Activated CD8-positive, alpha-beta memory T cell treated with anti-CD3 and anti-CD28 coated beads for 1 hour (primary cell): ENCODE measurements at places on chromosomes 5 and 9.

DNA sequence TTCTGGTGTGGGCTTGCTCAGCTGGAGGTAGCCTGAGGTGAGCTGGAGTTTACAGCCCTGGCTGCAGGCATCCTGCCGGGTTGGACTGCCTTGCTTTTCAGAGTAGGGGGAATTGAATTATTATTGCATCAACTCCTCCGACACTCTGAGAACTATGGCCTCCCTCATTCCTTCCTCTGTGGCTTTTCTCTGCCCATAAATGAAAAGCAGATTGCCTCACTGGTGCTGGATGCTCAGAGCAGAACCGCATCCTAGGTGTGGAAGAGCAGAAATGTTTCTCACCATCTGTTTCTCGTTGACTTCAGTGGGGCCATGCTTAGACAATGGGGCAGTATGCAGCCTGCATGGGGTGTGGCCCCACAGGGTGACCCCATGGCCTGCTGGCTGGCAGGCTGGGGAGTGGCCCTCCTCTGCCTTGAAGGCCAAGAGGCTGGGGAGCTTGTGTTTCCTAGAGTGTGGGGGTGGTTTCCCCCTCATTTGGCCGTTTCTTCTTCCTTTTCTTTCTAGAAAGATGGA is 27.3 kb upstream of the TGFBI start:
- DNase-seq: no peak

GRCh38 chr5:95786821-95787418 is 35.6 kb downstream of the GLRX start:
- no peak for DNase-seq

GRCh38 chr5:123035918-123036390 is 571 bp downstream of the PPIC start:
- DNase-seq: no peak

GRCh38 chr5:34715711-34716110 is 59.6 kb downstream of the RAI14 start:
- DNase-seq: no peak

- no peak for DNase-seq
Observed at GRCh38 chr5:170603109-170603508, 99.3 kb downstream of the KCNIP1 start.

- no peak for DNase-seq
Observed at GRCh38 chr9:72464857-72465592, 56.4 kb upstream of the TMC1 start.

DNA sequence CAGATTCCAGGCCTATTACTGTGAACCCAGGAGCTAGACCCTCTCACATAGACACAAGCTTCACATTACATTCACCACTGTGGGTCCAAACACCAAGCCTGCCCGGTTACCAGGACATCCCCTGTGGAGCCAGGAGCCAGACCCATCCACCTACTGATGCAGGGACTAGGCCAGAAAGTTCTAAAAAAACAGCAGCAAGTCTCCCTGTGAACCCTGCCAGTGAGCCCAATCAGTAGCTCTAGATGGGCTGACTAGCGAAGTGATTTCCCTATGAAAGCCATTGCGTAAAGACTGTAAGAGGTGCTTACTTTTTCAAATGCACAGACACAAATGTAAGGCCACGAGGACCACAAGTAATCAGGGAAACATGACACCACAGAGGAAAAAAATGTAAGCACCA is 352.3 kb downstream of the TMEM161B start:
- DNase-seq: no peak

DNA sequence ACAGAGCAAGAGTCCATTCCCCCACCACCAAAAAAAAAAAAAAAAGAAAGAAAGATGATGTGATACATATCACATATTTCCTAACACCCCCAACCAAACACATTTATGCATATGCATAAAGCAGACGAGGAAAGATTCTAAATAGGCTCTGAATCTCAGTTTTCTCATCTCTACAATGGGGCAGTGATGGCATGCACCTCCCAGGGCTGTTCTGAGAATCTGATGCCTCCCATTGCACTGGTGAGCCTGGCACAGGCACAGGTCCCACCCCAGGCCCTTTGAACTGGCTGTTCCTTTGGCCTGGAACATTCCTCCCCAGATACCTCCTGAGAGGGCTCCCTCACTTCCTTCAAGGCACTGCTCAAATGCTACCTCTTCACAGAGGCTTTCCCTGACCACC is 116.5 kb downstream of the C9orf50 start:
- DNase-seq: no peak

DNA sequence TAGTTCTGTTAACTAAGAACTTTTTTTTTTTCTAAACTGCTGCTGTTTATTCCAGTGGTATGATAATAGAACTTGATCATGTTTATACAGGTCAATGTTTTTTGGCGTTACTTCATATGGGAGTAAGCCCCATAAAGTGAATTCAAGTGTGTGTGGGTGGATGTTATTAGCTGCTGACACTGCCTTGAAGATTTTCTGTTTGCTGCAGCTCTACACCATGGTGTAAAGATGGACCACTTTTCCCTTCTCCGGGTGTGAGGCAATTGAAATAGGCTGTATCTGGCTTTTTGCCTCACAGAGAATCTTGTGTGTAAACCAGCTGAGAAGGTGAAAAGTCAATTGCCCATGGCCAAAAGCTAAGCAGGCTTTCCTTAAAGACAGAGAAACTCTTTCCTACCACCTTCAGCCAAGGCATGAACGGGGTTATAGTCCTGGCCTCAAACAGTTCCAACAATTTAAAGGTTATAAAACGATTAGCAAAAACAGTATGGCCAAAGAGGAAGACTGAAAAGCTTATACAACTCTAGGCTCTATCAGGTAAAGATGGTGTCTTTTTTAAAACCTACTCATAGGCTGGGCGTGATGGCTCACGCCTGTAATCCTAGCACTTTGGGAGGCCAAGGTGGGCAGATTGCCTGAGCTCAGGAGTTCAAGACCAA is 33.9 kb upstream of the ABCA1 start:
- DNase-seq: no peak

DNA sequence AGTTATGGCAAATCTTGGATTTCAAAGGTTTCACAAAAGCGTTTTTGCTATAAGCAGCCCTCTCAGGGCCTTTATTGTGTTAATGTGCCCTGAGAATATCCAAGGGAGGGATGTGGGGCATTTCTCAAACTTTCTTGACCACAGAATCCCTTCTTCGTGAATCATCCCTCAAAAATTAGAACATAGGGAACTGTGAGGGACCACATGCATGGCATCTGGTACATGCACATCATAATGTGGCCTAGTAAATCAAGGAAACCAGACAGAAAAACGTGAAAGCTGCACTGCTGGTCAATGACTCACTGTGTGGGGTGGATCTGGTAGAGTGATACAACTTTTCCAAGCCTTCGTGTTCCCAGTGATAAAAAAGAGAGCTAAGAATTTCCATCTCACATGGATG is 22.4 kb downstream of the DDX31 start:
- DNase-seq: no peak

DNA sequence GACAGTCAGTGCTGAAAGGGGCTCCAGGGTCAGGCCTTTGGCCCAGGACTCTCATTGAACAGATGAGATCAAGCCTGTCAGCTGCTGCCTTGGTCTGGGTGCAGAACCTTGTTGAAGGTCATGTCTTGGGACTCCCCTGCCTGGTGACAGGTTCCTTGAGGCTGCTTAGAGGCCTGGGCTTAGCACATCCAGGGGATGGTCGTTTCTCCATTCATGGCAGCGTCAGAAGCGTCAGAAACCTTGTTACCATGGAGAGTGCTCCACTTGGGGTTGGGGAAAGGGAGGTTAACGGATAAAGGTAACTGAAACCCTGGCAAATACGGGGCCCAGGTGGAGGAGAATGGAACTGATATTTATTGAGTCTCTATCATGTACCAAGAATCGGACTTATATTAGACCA is 8.8 kb downstream of the ARPC5L start:
- no peak for DNase-seq

GRCh38 chr9:76316069-76316468 is 78.2 kb downstream of the RFK start:
- DNase-seq: no peak

- no peak for DNase-seq
Observed at GRCh38 chr5:178827636-178828035, 32.1 kb upstream of the ZNF354B start.

GRCh38 chr5:38466424-38467189 is 89.8 kb downstream of the LIFR start:
- DNase-seq: no peak

GRCh38 chr5:98904780-98905179 is 24.0 kb downstream of the CHD1 start:
- no peak for DNase-seq
